ENCODE measurements at places on chromosomes 6 and 20.

- no peak for DNase-seq
Measured at GRCh38 chr6:137283940-137284810, 65.0 kb upstream of the IFNGR1 start.

GRCh38 chr6:96611342-96611991, 48.5 kb downstream of the FHL5 start:
- DNase-seq, result no peak

- no peak for DNase-seq
Measured at GRCh38 chr6:110933912-110934311, 24.6 kb upstream of the GTF3C6 start.

- no peak for DNase-seq
Measured at GRCh38 chr20:9062066-9062465, 6.8 kb upstream of the PLCB4 start.

DNA sequence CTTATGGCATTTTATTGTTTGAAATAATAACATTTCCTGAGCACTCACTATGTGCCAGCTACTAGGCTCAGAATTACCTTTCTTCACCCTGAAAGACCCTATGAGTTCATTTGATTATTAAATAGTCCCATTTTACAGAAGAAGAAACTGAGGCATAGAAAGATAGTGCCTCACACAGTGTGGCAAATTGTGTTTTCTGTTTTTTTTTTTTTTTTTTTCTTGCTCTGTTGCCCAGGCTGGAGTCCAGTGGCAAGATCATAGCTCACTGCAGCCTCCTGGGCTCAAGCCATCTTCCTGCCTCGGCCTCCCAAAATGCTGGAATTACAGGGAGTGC, 59.7 kb upstream of the PTPN1 start:
- no peak for DNase-seq

GRCh38 chr6:83429857-83430610, 817 bp downstream of the ME1 start:
- no peak for DNase-seq
